Stimulated activated CD4-positive, alpha-beta T cell treated with anti-CD3 and anti-CD28 coated beads, Interleukin-4, amount 100 ng/mL, for 24 hours (primary cell): ENCODE measurements at places on chromosomes 7 and 10.

DNA sequence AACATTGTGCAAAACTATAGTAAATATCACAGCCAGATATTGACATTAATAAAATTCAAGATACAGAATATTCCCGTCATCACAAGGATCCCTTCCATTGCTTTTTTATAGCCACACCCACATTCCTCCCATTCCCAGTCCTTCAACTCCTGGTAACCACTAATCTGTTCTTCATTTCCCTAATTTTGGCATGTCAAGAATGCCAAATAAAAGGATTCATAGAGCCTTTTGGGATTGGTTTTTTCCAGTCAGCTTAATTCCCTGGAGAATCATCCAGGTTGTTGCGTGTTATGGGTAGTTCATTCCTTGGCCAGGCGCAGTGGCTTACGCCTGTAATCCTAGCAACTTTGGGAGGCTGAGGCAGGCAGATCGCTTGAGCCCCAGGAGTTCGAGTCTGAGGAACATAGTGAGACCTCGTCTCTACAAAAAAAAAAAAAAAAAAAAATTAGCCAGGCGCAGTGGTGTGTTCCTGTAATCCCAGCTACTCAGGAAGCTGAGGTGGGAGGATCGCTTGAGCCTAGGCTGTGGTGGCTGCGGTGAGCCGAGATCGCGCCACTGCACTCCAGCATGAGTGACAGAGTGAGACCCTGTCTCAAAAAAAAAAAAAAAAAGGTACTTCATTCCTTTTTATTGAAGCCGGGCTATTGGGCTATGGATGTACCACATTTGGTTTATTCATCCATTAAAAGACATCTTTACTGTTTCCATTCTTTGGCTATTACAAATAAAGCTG is 2.7 kb downstream of the OGDH start:
- no peak for DNase-seq

DNA sequence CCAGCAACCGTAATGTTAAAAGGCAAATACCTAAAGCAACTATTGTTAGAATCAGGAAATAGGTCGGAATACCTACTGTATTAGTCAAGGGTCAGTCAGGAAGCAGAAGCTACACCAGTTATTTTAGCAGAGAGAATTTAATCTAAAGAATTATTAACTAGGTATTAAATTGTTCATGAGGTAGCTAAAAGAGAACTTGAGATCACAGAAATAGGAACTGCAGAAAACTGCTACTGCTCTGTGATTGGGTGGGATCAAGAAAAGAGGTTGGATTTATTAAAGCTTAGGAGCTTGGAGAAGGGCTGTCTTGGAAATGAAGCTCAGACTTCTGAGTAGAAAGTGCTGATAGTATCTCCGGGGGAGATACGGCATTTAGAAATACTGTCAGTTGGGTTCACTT is 20.0 kb upstream of the ZNF438 start:
- no peak for DNase-seq

DNA sequence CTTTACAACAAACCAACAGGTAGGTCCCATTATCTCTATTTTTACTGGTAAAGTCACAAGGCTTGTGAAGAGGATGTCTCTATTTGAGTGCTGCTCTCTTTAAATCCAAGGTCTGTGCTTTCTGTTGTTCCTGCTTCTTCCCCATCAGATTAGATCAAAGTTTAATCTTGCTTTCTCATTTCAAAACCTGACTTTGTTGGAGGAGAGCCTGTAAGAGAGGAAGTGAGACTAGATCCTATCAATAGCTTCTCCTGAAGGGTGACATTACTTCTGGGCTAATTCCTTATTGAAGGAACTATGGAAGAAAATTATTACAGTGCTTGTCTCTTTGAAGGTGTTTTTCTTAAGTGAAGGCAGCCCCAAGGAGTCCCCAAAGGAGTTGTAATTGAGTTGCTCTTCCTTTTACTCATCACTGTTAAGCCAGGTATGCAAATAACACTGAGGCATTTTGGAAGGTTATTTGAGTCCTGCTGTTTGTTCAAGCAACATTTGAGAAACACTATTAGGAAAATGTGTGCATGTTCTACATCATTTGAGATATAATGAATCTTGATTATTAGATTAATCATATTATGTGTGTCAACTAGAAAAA is 146.2 kb upstream of the MBL2 start:
- no peak for DNase-seq

DNA sequence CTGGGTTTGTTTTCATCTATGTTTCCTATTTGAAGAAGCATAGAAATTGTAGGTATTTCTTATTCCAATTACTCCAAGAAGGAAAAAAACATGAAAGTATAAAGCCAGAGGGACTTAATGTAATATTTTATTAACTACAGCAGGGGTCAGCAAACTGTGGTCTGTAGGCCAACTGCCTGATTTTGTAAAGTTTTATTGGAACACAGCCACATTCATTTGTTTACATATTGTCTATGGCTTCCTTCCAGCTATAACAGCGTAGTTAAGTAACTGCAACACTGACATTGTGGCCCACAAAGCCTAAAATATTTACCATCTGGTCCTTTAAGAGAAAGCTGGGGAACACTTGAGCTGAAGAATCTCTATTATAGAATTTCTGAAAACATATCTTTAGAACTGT is 306.2 kb downstream of the BICC1 start:
- DNase-seq: no peak

GRCh38 chr10:127532659-127533058 is 16.4 kb upstream of the NPS start:
- DNase-seq: no peak

DNA sequence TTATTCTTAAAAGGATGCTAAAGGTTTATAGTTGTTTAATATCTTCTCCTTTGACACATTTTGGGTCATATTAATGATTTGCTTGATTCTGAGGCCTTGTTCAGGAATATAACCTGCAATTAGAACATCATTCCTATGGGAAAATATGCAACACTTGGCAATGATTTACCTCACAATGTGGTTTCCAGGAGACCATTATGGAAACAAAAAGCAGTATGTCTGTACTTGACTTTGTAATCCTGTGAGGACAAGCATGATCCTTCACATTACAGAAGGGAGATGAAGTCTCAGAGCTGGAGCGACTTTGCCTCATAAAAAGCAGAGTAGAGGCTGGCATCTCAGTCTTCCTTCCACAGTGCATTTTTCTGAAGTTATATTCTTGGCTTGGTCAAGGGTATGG is 57.0 kb upstream of the CDCA7L start:
- DNase-seq: no peak

DNA sequence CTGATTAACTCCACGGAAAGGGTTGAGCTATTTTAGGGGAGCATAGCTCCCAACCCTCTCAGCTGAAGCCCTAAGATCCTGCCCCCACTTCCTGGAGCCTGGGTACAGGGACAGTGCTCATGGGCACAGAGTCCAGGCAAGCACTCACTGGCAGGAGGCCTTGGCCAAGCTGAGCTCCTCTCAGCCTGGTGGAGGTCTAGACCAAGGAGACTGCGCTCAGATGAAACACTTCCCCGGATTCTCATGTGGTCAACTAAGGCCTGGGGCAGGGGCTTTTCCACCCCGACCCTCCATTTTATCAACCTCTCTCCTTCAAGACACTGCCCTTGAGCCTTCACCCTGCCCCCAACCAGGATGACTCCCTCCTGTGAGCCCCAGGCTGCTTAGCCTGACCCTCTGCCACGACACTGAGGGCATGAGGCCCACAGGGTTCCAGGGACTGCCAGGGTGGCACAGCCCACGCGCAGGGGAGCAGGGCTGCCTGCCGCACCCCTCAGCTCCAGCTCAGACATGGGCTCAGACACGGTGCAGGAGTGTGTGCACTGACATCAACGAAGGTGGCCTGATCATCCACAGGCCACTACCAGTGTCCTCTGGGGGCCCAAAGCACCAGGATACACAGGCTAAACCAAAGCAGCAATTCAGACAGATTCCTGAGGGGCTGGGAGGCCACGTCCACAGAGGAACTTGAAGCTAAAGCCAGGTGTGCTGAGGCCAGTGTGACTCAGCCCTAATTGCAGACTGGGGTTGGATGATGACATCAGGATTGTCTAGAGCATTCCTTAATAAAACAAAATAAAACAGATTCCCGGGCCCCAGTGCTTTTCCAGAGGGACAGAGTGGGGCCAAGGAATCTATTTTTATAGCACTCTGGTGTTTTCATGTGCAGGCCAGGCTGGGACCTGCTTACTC is 18.8 kb downstream of the CHAT start:
- no peak for DNase-seq

DNA sequence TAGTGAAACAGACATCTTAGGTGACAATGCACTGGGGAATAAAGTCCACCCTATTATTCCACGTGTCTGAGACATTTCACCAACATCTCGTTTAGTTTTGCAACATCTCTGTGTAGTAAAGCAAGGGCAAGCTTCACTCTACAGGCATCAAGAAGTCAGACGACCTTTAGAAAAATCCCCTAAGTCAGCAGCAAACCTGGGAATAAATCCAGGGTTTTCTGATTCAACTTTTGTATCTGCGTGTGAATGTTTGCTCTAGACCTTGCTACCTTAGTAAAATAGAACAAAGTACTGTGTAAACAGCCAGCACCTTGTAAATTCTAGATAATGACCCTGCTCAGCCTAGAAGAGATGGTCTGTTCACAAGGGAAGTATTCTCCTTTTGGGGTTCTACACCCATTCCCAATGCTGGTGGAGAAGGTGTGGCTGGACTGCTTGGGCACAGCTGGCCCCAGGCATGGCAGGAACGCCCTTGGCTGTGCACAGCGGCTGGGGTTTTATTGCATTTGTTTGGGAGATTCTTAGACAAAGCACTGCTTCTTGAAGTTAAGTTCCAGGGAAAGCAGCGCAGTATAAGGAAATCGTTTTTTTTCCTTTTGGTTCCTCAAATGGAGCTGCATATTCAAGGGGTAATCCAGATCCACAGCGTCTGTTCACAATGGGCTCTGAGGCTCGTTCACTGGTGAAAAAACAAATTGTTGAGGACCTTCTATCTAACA is 38.3 kb upstream of the GALNTL5 start:
- DNase-seq: no peak

DNA sequence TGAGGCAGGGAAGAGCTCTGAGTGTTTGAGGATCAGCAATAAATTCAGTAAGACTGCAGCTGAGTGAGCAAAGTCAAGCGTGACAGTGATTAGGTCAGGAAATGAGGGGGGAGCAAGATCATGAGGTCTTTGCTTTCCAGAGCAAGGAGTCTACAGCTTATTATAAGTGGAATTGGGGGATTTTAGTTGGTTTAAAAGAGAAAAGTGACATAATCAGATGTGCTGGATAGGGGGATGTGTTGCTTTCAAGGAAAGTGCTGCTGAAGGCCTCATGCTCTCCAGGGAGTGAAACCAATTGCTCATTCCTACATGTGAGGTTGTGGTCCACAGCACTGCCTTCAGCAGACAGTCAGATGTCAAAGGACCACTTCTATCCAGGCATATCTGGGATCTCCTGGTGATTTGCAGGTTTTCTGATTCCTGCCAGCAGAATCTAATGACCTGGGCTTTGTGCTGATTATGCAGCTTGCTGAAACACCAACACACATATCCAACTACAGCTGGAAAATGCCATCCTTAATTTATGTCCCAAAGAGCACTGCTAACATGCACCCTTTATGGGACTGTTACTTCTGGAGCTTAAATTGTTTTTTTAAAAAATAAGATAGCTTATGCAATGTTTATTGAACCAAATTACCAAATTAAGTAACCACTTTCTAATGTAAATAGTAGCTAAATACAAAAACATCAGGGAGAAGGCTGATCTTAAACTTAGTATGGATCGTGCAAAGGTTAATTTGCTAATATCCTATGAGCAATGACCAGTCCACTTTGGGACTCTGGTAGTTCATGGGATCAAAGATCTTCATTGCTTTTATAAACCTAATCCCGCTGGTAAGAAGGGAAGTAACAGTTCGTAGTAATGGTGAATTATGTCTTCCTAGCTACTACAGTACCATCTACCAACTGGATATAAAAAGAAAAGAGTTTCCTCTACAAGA is 607.6 kb downstream of the KCNMA1 start:
- DNase-seq: no peak

GRCh38 chr7:107383203-107383602 is 86.7 kb upstream of the GPR22 start:
- no peak for DNase-seq

DNA sequence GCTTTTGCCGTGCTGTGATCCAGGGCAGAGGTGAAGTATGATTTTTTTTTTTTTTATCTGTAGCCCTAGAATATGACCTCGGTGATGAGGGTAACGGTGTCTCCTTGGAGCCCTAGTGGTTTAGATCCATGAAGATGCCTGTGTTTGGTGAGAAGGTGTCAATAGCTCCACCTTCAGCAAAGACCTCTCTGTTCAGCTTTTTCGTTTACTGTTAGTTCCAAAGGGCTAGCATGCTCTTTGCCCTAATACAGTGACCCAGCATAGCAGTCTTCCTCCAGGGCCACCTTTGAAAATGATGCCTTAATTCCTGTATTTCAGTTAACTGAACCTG is 746 bp upstream of the MRPS16 start:
- no peak for DNase-seq

GRCh38 chr10:100535338-100535714 is 417 bp upstream of the HIF1AN start:
- no peak for DNase-seq

GRCh38 chr10:98458809-98459784 is 12.4 kb upstream of the HPS1 start:
- no peak for DNase-seq

DNA sequence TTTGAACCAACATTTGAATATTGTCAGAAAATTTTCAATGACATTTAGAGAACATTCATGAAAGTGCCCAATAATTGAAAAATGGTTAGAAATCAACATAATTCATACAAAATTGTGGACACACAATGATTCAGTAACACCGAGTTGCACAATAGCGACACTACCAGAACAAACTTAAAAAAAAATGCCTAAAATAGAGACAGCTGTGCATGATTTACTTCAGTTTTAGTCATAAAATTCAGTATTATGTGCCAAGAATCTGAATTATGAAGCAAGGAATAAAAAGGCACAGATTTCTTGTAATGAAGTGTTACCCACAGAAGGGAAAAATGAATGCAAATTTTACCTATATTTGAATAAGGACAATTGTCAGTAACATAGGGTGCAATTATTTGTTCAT is 396.0 kb downstream of the SEMA3D start:
- DNase-seq: no peak

GRCh38 chr10:22252224-22252800 is 34.5 kb upstream of the EBLN1 start:
- DNase-seq: peak; percentile 81

- DNase-seq: no peak
These were observed 234.6 kb downstream of the DIP2C start for GRCh38 chr10:454860-455259.

DNA sequence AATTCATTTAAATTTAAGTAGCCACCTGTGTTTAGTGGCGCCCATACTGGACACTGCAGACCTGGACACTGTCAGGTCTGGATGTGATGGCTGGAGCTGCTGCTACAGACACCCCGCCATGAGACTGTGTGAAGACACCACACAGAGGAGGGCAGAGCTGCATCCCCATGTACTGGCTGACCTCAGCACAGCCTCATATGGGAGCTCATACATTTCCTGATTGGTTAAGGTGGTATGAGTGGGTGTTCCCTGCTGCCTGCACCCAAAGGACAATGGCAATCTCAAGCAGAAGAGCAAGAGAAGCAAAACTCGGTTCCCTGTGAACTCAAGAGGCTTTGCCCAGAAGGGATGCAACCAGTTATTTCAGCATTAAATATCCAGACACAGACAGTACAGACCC is 60.0 kb downstream of the DLG5 start:
- DNase-seq: no peak

- DNase-seq: no peak
These were observed 92.2 kb downstream of the AVL9 start for GRCh38 chr7:32587411-32587948.

- DNase-seq: no peak
These were observed 178.1 kb upstream of the SEMA3A start for GRCh38 chr7:84372712-84373111.

- DNase-seq: no peak
These were observed 240.3 kb downstream of the RNLS start for GRCh38 chr10:88342733-88343310.
